ENCODE measurements at places on chromosomes 5 and 9.

DNA sequence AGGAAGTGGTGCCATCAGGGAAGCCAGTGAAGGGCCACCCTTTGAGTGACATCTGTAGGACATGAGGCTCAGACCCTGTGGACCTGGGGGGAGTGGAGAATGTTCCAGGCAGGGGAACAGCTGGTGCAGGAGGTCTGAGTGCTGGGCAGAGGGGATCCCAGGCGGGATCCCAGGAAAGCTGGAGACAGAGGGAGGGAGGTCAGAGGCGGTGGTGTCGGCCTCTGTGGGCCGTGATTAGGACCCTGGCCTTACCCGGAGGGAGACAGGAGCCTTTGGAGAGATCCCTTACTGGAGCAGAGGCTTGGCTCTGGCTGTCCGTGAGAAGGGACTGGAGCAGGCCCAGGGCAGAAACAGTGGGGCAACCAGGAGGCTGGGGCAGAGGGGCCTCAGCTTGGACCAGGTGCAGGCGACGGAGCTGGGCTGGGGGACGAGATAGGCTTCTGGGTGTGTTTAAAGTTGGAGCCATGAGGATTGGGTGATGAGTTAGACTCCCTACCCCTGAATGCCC, 12.1 kb upstream of the GRHPR start:
- no peak overlapping the region for H3K4me3 ChIP-seq
- no peak overlapping the region for H3K27ac ChIP-seq
- DNase-seq = no peak

DNA sequence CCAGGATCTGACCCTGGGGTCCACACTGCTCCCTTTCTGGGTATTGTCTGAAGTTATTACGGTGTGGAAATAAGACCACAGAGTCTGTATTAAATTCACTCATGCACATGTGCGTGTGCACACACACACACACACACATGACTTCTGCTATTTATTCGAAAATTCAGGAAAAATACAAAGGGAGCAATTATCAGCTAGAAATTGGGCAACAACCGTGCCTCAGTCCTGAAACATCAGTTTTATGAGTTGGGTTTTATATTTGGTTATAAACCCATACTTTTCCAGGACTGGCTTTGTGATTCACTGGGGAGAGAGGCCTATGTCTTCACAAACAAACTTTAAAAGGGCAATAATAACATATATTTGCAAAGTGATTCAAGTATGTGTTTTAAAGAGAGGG, 90.2 kb downstream of the ANGPTL2 start:
- H3K4me3 ChIP-seq = no peak overlapping the region
- no peak overlapping the region for H3K27ac ChIP-seq
- H3K27me3 ChIP-seq = no peaks in the 10 kb centered on the region
- peaks cover 6% of the 10 kb centered on the region for H3K4me1 ChIP-seq
- H3K36me3 ChIP-seq = no peaks in the 10 kb centered on the region

DNA sequence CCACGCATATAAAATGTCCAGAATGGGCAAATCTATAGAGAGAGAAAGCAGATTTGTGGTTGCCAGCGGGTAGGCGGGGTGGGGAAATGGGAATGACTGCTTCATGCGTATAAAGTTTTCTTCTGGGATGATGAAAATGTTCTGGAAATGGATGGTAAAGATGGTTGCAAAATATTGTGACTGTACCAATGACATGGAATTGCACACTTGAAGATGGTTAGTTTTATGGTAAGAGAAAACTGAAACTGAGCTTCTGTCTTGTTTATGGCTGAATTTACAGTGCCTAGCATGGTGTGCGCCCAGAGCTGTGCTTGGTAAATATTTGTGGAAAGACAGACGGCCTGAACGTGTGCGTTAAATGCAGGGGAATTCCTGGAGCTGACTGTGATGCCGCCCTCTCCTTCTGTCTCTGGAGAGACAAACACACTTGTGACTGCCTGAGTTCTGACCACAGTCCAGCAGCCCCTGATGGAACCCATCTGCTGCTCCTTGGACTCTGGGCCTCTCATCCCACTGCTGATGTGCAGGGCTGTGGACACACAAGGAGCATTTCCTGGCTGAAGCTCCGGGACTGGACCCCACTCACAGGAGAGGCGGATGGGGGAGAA, 8.6 kb upstream of the PTGES start:
- H3K4me1 ChIP-seq = no peaks in the 10 kb centered on the region
- no peak for DNase-seq
- H3K4me3 ChIP-seq = no peak overlapping the region
- H3K36me3 ChIP-seq = no peaks in the 10 kb centered on the region

DNA sequence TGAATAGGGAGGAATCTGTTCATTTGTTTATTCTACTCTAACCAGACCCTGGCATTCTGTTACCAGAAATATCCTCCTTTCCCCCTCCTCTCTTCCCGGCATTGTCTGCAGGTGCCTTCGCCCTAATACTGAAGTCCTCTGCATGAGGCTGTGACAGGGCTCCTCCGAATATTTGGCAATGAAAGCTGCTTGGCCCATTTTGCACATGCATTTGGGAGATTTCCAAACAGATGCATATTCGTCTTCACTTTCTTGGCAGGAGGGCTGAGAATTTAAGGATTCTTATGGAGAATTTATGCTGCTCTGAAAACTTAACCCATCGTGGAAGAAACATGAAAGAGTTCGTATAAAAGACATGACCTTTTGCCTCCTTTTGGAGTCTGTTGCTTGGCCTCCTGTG, 484.0 kb downstream of the ZNF608 start:
- no peaks in the 10 kb centered on the region for H3K27me3 ChIP-seq
- peaks cover 37% of the 10 kb centered on the region for H3K4me1 ChIP-seq
- H3K4me3 ChIP-seq = no peak overlapping the region
- no peaks in the 10 kb centered on the region for H3K36me3 ChIP-seq
- DNase-seq = peak; percentile 19

- H3K4me3 ChIP-seq = no peak overlapping the region
- H3K4me1 ChIP-seq = no peaks in the 10 kb centered on the region
- no peak overlapping the region for H3K27ac ChIP-seq
Observed at GRCh38 chr5:165521816-165522610, 2016.6 kb downstream of the MAT2B start.

DNA sequence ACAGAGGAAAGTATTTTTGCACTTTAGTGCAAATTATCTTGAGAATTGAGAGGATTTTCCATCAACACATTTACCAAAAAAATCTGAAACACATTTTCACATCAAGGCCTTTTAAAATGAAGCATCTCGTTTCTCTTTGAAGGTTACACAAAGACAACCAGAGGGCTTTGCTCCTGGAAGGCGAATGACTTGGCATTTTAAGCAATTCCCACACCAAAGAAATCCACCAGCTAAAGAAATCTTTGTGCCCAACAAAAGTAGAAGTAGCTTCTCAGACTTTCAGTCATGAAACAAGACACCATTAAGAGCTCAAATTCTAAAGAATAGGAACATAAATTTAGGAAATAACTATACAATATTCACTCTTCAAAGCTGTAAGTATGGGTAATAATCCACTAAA, 59.9 kb downstream of the HABP4 start:
- no peaks in the 10 kb centered on the region for H3K27me3 ChIP-seq
- peaks cover 25% of the 10 kb centered on the region for H3K4me1 ChIP-seq
- peak overlapping the region; percentile 24 for H3K27ac ChIP-seq
- H3K36me3 ChIP-seq = 0 out of 2 replicates have a peak, but pooled peaks cover 2% of the 10 kb centered on the region

DNA sequence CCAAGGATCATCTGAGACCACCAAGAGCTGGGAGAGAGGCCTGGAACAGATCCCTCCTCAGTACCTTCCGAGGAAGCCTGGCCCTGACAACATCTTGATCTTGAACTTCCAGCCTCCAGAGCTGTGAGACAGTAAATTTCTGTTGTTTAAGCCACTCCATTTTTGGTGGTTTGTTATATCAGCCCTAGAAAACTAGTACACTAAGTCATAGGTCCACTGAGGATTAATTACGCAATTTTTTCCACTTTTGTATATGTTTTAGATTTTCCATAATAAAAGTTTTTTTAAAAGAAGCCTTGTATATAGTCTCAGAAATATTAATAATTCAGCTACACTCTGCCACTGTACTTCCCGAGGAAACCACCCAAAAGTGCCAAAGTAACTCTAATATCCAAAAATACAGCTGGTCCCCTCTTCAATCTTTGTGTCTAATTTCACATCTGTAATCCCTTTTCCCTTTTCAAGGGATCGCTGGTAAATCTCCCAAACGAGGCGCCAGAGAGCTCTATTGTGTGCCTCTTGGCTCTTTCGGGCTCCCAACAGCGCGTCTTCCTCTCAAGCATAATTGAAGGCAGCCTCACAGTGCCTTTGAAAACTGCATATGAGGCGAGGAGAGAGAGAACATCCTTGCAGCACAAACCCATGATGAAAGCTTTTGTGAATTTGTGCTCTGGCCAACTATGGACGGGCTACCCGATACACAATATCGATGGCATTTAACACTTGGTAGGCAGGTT, 32.7 kb downstream of the PRUNE2 start:
- no peaks in the 10 kb centered on the region for H3K36me3 ChIP-seq
- no peak overlapping the region for H3K4me3 ChIP-seq
- no peaks in the 10 kb centered on the region for H3K27me3 ChIP-seq
- peak; percentile 83 for DNase-seq
- 0 out of 2 replicates have a peak overlapping the region, but pooled peaks have one; percentile 28 for H3K27ac ChIP-seq

DNA sequence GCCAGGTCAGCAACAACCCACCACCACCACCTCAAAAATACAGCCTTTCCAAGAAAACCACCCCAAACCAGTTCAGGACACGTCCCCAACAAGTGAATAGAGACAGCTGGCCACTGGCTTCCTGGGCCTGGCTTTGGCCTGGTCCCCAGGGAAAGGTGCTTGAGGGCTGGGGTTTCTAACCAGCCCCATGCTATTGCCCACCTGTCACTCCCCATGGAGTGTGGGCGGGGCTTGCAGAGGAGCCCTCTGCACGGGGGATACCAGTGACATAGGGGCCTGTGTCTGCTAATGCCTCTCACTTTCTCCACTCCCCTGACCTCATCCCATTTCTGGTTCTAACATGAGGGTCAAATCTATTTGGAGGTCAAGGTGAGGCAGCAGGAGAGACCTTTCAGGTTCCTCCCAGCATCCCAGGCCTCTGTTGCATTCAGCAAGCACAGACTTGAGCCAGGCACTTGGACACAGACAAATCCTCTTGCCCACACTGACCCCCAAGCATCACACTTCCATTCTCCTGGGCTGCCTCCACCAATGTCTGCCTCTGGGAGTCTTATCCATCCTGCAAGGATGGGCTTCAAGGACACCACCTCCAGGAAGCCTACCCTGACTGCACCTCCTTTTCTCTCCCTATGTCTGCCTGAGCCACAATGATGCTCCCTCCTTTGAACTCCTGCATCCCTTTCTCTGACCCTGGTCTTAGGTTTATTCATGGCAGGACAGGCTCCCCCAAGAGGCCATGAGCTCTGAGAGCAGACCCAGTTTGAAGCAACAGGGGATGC, 16.1 kb upstream of the TTLL11 start:
- no peaks in the 10 kb centered on the region for H3K27me3 ChIP-seq
- no peak for DNase-seq
- no peaks in the 10 kb centered on the region for H3K36me3 ChIP-seq
- no peaks in the 10 kb centered on the region for H3K4me1 ChIP-seq

GRCh38 chr9:114836769-114837168, 30.9 kb upstream of the TNFSF15 start:
- no peaks in the 10 kb centered on the region for H3K36me3 ChIP-seq
- no peaks in the 10 kb centered on the region for H3K4me1 ChIP-seq
- no peak overlapping the region for H3K27ac ChIP-seq
- DNase-seq = no peak

GRCh38 chr9:108776920-108777639, 78.7 kb downstream of the ACTL7B start:
- DNase-seq = peak; percentile 59
- H3K27me3 ChIP-seq = no peaks in the 10 kb centered on the region
- H3K27ac ChIP-seq = no peak overlapping the region
- no peak overlapping the region for H3K4me3 ChIP-seq

DNA sequence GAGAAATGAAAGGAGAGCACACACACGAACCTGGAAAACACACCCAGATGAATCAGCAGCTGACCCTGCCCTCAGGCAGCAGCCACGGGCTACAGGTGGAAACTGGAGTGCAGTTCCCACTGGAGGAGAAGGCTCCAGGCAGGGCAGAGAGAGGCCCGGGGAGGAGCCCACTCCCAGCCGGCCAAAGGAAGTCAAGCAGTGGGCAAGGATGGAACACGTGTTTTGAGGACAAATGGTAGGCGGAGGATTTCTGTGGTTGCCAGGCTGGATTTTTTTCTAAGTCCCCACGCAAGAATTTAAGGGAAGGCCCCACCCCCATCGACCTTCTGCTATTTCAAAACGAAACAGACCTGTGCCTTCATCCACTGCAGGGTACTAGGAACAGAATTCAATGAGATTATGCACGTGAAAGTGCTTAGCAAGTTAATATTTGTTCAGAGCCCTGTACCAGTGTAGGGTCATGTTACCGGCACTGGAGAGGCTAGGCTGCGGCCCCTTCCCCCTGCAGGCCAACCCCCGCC, 6.8 kb downstream of the EPB41L4B start:
- peak overlapping the region; percentile 40 for H3K27ac ChIP-seq
- no peak for DNase-seq
- H3K4me3 ChIP-seq = no peak overlapping the region

GRCh38 chr9:70091103-70091502, 47.5 kb downstream of the MAMDC2 start:
- H3K27ac ChIP-seq = no peak overlapping the region
- DNase-seq = no peak
- no peaks in the 10 kb centered on the region for H3K27me3 ChIP-seq
- H3K4me1 ChIP-seq = peaks cover 8% of the 10 kb centered on the region
- no peaks in the 10 kb centered on the region for H3K36me3 ChIP-seq
- H3K4me3 ChIP-seq = no peak overlapping the region

DNA sequence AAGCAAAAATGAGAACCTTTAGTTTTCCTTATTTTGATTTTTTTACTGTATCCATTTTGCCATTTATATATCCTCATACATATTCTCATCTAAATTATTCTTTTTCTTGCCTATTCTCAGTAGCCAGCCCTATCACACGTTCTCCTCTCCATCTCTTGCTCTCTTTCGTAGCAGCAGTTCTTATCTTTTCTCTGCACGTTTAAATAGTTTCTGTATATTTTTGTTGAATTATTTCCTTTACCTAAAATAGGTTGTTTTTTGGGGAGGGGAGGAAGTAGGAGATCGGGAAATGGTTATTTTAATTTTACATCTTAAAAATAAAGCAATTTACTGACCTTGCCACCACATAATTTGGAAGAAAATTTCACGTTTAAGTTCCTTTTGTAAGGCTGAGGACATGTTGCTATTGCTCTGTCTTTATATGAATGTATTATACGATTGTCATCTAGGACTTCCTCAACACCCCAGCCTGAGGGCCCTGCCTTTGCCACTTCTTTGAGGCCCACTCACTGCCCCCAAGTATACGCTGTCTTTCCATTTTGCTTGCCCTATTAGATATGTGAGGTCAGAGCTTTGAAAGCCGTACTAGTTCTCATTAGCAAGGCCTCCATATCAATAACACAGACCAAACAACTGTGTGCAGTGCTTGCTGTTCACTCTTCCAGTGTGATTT, 140.3 kb downstream of the GNAQ start:
- H3K27me3 ChIP-seq = no peaks in the 10 kb centered on the region
- H3K4me3 ChIP-seq = no peak overlapping the region
- H3K4me1 ChIP-seq = peaks cover 14% of the 10 kb centered on the region
- DNase-seq = no peak

GRCh38 chr9:116409638-116410037, 256.0 kb downstream of the PAPPA start:
- no peak for DNase-seq
- no peak overlapping the region for H3K27ac ChIP-seq
- H3K36me3 ChIP-seq = no peaks in the 10 kb centered on the region
- no peaks in the 10 kb centered on the region for H3K4me1 ChIP-seq
- no peaks in the 10 kb centered on the region for H3K27me3 ChIP-seq

GRCh38 chr5:125215593-125215992, 469.2 kb upstream of the ZNF608 start:
- H3K27me3 ChIP-seq = no peaks in the 10 kb centered on the region
- no peaks in the 10 kb centered on the region for H3K36me3 ChIP-seq
- no peak for DNase-seq
- no peak overlapping the region for H3K4me3 ChIP-seq
- H3K4me1 ChIP-seq = no peaks in the 10 kb centered on the region

- H3K36me3 ChIP-seq = no peaks in the 10 kb centered on the region
- H3K4me1 ChIP-seq = peaks cover 11% of the 10 kb centered on the region
- peak; percentile 53 for DNase-seq
- no peaks in the 10 kb centered on the region for H3K27me3 ChIP-seq
Observed at GRCh38 chr9:14561929-14562405, 131.3 kb downstream of the ZDHHC21 start.
